ENCODE measurements at places on chromosomes 11 and 22.

DNA sequence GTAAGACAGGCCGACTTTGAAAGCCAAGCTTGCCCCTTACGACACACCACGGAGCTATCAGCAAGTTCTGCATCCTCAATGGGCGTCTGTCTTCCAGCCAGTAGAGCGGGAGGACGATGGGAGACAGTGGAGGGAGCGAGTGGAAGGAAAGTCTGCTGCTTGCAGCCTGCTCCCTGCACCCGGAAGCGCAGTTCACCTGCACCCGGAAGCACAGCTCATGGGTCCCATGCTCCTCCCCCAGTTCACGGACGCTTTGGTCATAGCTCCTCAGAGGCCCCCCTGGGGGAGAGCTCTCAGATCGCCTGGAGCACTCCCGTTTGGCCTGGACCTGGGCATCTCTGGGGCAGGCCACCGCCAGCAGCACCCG, 51.3 kb downstream of the FBLN1 start:
- DNase-seq = no peak

DNA sequence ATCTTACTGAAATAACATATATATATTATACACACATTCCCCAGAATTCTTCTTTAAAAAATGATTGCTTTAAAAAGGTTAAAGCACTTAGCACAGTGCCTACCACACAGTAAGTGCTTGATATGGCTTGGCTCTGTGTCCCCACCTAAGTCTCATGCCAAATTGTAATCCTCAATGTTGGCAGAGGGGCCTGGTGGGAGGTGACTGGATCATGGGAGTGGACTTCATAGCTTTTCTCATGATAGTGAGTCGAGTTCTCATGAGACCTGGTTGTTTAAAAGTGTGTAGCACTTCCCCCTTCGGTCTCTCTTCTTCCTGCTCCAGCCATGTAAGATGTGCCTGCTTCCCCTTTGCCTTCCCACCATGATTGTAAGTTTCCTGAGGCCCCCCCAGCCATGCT, 6.2 kb downstream of the CRYAB start:
- DNase-seq = no peak

GRCh38 chr11:131888230-131888855, 517.9 kb downstream of the NTM start:
- DNase-seq = no peak

GRCh38 chr11:92504004-92504403, 279.4 kb downstream of the FAT3 start:
- no peak for DNase-seq

DNA sequence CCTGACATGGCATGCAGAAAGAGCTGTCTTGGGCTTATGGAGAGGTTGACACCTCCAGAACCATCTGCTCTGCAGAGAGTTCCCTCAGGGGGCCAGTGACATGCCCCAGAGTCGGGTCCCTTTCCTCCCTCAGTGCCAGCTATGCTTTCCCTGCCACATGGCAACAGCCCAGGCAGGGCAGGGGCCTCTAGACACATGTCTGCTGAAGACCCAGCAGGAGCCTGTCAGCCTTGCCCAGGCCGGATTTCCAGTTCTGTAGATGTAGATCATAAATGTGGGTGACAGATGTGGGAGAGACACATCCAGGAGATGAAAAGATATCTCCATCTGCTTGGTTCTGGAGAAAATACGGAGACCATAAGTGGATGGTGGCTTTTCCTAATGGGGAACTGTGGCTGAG, 25.5 kb downstream of the NAV2 start:
- no peak for DNase-seq

GRCh38 chr11:8204025-8204424, 35.2 kb upstream of the RIC3 start:
- no peak for DNase-seq

DNA sequence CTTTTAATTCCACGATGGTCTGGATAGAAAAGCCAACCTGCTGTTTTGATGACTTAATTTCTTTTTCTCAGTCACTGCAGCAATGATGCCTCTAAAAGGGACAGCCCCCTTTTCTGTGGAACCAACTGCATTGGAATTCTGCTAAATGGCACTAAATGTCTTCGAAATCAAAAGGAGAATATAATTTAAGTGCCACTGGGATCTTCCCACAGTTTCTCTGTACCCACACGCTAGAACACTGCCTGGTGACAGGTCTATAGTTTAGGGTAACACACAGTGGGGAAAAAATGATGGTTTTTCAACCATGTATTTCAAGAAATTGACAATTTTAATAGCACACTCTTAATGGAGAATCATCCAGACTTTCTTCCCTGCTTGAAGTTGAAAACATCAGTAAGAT, 182.3 kb downstream of the OPCML start:
- DNase-seq = no peak

- DNase-seq = no peak
Measured at GRCh38 chr22:28843633-28844032, 39.7 kb upstream of the ZNRF3 start.

DNA sequence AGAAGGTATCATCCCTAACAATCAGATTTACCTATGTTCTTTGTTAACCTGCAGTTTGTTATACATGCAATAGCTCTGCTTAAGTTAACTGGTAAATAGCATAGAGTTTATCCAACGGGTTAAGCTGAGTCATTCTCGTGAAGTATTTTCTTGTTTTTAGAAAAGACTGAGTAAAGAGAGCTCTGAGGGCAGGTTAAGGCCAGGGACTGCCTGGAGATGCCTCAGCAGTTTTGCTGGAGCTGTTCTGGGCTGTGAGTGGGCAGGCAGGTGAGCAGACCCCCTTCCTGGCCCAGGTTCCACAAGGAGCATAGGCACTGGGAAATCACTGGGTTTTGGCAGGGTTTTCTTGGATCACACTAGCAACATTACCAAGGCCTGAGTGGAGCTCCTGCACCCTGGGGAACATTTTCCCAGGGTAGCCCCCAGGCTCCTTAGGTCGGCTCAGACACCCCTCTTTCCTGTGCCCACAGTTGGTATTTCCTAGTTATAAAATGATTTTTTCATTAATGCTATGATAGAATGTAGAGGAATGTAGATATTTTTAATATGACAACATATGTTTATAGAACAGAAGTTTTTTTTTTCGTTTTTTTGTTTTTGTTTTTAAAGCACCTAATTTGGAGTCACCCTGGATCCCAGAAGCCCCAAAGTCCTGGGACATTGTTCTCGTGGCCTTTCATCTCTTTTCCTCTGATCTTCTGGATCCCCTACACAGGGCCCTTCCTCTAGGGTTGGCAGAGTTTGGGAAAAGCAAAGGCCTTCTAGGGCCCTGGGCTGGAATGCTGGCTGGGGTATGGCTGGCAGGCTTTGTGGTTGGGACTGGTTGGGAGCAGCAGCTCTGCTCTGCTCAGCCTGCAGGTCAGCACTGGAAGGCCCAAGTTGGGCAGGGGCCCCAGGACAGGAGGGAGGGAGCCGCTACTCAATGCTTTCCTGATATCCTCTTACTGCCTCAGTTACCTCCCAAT, 26.7 kb downstream of the IRAG1 start:
- no peak for DNase-seq

DNA sequence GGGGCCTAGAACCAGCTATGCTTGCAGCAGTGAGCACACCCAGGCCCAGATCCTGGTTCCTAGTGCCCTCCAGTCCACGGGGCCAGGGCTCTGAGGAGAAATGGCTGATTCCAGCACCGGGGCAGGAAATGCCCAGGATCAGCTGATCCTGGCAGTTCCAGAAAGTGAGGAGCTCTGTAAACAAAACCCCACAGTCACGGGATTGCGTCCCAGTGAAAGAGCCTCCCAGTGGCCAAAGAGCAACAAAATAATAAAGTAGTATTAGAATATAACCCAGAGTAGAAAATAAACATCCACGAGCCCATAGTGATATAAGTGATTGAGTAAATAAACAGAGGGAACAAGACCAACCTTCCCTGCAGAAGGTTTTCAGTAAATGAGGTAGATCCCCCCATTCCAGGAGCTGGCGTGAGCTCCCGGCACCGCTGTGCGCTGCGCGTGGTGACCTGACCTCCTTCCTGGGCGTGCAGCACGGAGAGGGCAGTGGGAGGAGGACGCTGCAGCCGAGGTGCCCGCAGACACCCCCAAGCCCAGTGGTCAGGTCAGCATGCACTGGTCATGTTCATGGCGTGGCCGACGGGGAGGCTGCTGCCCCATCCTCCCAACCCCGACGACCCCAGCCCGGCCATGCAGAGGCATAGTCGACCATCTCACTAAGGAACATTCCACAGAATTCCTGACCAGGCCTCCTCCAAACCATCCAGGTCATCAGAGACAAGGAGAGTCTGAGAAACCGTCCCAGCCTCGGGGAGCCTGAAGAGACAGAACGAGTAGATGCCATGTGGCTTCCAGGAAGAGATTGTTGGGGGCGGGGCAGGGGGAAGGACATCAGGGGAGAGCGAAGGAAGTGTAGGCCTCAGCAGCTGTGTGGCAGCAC, 19.8 kb downstream of the PTDSS2 start:
- DNase-seq = peak; percentile 88

- no peak for DNase-seq
Measured at GRCh38 chr22:38030311-38031133, 26.7 kb upstream of the PICK1 start.

- DNase-seq = peak; percentile 89
Measured at GRCh38 chr11:503179-503981, 3.7 kb downstream of the RNH1 start.

GRCh38 chr22:45026511-45026910, 16.7 kb upstream of the PHF21B start:
- DNase-seq = no peak

DNA sequence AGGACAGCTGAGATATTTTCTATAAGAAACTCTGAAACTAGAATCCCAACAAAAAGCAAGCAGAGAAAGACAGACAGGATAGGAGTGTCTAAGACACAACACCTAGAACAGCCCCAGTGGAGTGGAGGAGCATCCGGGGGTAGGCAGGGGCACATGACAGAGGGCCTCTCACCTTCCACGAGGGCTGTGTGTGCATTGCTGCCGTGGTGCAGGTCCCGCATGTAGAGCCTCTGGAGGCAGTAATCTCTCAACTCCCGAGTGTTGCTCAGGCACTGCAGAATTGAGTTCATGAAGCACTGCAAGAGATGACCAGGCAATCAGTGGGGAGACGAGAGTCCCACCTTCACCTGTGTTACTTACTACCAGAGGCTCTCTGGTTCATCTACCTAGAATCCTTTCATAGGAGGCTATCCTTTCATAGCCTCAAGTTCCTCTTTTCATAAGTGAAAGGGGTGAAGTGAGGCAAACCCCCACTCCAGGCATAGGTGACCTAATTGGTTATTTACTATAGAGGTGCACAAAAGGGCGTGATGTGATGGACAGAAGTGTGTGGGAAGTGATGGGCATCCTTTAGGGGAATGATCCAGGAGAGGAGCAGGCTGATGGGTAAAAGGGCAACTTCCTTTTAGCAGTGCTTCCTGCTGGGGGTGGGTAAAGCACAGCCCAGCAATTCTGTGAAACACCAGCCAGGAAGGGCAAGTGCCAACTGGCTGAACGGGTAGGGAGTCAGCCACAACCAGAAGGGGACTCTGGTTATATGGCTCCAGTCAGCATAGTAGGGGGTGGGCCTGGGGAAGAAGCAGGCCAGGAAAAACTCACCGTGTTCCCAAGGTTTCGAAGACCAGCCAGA, 13.1 kb upstream of the MFRP start:
- no peak for DNase-seq

GRCh38 chr11:36280531-36280930, 8.7 kb downstream of the COMMD9 start:
- no peak for DNase-seq

DNA sequence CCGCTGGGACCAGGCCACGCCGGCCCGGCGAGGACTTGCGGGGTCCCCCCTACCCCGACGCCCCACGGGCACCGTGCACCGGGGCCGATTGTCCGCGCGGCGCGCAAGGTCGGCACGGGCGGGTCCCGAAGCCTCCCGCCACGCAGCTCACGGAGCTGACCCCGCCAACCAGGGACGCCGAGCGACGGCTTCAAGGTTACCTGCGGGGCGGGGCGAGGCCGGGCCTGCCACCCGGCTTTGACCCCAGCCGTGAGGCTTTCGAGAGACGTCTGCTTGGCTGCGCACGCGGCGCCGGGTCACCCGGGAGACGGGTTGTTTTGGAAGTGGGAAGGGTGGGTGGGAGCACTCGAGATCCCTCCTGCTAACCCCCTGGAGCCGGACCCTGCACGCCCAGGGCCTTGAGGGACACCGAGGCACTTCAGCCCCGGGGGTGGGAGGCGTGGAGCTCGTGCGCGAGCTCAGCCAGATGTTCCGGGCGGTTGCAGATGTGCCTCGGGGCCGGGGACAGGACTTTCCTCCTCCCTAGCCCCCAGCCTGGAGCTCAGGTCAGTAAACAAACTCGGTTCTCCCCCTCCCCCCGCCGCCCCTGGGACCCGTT, 3.2 kb upstream of the WNT11 start:
- no peak for DNase-seq

GRCh38 chr22:31574055-31574670, 77.8 kb downstream of the SFI1 start:
- no peak for DNase-seq

DNA sequence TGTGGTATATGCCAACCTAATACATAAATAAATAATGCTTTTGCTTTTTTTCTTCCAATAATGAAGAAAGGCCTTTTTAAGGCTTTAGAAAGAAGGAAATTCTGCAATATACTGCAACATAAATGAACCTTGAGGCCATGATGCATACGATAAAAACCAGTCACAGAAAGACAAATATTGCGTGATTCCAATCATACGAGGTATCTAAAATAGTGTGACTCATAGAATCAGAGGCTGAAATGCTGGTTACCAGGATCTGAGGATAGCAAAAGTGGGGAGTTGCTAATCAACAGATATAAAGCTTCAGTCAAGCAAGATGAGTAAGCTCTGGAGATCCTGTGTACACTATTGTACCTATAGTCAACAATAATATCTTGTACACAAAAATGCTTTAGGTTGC, 24.2 kb downstream of the MS4A6A start:
- no peak for DNase-seq

DNA sequence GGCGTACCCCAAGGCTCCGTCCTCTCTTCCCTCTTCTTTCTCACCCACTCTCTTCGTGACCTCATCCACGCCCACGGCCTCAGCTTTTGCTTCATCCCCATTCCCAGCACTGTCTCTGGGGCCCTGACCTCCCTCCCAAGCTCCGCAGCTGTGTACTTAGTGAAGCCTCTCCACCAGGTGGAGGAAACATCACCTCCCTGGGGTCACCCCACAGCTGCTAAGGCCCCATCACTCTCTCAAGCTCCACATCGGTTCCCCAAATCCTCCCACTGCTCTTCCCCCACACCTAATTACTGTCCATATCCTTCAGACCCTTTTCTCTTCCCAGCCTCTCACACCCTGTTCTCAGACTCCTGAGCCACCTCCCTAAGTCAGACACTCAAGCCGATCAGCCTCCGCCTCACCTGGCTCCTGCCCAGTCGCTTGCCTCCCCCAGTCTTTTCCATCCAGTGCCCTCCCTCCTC, 7.9 kb upstream of the SYT7 start:
- DNase-seq = no peak

- DNase-seq = no peak
Measured at GRCh38 chr11:5367448-5368074, 16.1 kb upstream of the OR51M1 start.

DNA sequence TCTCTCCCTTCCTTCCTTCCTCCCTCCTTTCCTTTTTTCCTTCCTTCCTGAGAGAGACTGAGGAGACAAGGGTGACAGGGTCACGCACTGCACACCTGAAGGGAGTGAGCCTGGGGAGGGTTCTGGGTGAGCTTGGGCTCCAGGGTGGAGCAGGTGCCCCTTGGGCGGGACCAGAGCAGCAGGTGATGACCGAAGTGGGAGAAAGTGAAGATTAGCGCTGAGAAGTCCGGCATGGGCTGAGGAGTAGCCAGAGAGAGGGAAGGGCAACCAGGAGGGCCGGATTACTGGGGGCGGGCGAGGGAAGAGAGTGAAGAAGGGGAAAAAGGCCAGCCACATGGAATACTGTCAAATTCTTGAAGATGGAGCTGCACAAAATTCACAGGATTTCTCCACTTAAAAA, 99.2 kb upstream of the LMO1 start:
- no peak for DNase-seq

All from aorta (tissue), 5 donors.